ENCODE measurements at places on chromosomes 2 and 18.

GRCh38 chr2:25073025-25073424 lies 31.1 kb downstream of the EFR3B start:
- no peaks in the 10 kb centered on the region for H3K36me3 ChIP-seq
- H3K27ac ChIP-seq = no peak overlapping the region
- no peak for DNase-seq
- H3K4me3 ChIP-seq = no peak overlapping the region
- H3K4me1 ChIP-seq = no peaks in the 10 kb centered on the region
- H3K27me3 ChIP-seq = no peaks in the 10 kb centered on the region

DNA sequence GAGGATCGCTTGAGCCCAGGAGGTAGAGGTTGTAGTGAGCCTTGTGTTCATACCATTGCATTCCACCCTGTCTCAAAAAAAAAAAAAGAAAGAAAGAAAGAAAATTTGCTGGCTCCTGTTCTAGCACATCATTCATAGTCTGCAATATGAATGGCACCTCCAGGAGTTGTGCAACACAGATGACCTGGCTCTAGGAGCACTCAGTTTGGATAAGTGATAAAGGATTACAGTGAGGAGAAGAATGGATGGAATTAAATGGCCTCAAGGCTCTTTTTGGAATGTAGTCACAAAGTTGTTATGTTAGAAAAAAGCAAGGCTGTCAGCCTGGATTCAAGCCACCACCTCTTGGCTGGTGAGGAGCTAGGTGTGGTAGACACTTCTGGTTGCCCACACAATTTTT lies 21.5 kb upstream of the SPRED2 start:
- no peak for DNase-seq
- H3K4me3 ChIP-seq = no peak overlapping the region
- no peak overlapping the region for H3K27ac ChIP-seq
- H3K4me1 ChIP-seq = no peaks in the 10 kb centered on the region
- no peaks in the 10 kb centered on the region for H3K36me3 ChIP-seq

- H3K27me3 ChIP-seq = no peaks in the 10 kb centered on the region
- H3K4me3 ChIP-seq = no peak overlapping the region
- no peaks in the 10 kb centered on the region for H3K4me1 ChIP-seq
- no peak overlapping the region for H3K27ac ChIP-seq
- DNase-seq = no peak
- H3K36me3 ChIP-seq = no peaks in the 10 kb centered on the region
Observed at GRCh38 chr2:50004667-50005066, 850.4 kb upstream of the FSHR start.

DNA sequence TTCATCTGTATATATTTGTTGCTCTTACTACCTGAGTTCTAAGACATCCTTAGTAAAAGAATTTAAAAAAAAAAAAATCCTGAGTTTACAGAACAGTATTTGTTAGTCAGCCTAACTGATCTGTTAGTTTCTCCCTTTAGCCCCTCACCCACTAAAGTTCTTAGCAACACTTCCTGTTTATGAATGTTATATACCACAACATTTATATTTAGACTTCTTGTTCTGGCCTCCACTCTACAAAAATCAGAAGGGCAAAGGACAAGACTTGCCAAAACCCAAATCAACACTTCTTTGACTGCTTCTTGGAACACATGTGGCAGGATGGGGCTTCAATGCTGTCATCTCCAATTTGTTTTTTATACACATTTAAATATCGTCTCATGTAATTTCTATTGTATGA lies 71.1 kb downstream of the MGAT5 start:
- no peak for DNase-seq
- no peaks in the 10 kb centered on the region for H3K27me3 ChIP-seq
- peaks cover 39% of the 10 kb centered on the region for H3K4me1 ChIP-seq
- no peaks in the 10 kb centered on the region for H3K36me3 ChIP-seq
- H3K4me3 ChIP-seq = no peak overlapping the region

GRCh38 chr2:149169656-149170055 lies 131.2 kb downstream of the LYPD6B start:
- H3K4me3 ChIP-seq = no peak overlapping the region
- H3K36me3 ChIP-seq = no peaks in the 10 kb centered on the region
- no peak for DNase-seq
- no peaks in the 10 kb centered on the region for H3K27me3 ChIP-seq

DNA sequence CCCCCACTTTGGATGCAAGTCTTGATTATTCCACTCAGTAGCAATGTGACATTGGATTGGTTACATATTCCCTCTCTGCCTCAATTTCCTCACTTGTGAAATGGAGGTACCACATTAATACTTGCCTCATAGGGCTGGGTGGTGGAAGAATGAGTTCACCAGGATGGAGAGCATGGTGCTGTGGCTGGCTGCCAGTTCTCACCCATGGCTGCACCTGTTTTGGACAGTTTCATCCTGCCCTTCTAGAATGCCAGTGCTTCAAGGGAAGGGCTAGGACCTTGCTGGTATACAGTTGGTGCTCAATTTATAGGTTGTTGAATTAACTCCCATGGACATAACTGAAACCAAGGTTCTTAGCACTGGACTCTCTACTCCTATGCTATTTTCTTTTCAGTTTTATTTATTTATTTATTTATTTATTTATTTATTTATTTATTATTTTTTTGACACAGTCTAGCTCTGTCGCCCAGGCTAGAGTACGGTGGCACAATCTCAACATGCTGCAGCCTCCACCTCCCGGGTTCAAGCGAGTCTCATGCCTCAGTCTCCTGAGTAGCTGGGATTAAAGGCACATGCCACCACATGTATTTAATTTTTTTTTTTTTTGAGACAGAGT lies 5.3 kb upstream of the SH3RF3 start:
- H3K4me3 ChIP-seq = no peak overlapping the region

DNA sequence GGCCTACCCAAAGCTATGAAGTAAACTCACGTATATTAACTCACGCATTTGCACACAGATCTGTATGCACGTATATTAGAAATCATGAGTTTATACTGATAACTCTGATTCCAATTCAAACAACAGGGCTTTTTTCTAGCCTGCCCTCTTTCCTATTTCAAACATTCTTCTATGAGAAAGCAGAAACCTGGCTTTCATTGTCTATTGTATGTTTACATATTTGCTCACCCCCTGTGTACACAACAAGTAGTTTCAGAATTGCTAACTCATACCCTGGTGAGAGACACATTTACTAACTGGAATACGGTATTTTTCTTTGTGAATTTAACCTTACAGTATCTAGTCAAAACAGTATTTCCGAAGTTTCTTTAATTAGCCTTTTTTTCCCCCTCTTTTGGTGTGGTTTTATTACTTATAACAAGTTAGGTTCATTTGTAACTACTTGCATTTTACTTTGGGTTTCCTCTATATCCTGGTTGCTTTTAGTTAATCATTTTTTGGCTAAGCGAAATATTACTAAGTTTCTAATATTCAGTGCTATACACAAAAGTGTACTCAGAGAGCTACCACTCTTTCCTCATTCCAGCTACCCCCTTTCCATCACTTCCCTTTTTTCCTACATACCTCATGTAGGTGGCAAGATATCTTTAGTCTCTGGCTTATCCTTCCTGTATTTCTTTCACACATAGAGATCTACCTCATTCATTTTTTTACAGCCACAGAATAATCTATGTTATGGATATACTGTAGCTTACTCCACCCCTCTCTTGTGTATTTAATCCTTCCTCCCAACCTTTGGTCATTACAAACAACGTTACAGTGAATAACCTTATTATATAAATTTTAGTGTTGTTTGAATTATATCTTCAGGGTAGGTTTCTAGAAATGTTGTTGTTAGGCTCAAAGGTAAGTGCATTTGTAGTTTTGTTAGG lies 112.7 kb upstream of the BCL2L11 start:
- no peak for DNase-seq
- H3K4me3 ChIP-seq = no peak overlapping the region
- H3K27ac ChIP-seq = no peak overlapping the region
- no peaks in the 10 kb centered on the region for H3K36me3 ChIP-seq
- no peaks in the 10 kb centered on the region for H3K4me1 ChIP-seq

GRCh38 chr18:3867864-3868311 lies 417.9 kb downstream of the TGIF1 start:
- H3K4me1 ChIP-seq = no peaks in the 10 kb centered on the region
- H3K4me3 ChIP-seq = no peak overlapping the region
- no peaks in the 10 kb centered on the region for H3K27me3 ChIP-seq

DNA sequence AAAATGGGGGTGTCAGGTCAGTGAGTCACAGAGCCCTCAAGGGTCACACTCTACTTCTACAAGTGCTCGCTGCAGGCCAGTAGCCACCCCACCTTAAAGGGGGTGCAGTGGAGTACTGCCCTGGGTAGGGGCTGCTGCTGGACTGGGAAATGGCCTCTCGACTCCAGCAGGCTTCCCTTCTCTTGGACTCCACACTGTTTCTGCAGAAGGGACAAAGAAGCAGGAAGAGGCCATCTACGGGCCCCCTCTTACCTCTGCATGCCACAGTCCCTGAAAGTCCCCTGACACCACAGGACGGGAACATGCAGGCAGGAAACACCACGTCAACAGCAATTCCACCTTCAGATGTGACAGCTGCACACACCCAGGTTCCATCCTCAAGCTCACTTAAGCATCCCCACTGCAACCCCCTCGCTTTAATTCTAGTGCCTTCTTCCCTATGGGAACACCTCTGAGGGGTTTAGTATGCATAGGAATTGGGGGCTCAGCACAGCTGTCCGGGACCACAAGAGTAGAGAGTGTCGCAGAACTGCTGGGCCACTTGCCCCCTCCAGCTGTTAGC lies 22.3 kb downstream of the SNED1 start:
- no peak for DNase-seq
- no peaks in the 10 kb centered on the region for H3K27me3 ChIP-seq
- H3K36me3 ChIP-seq = no peaks in the 10 kb centered on the region
- no peak overlapping the region for H3K4me3 ChIP-seq

- no peak for DNase-seq
- H3K36me3 ChIP-seq = no peaks in the 10 kb centered on the region
- H3K4me3 ChIP-seq = no peak overlapping the region
- H3K27me3 ChIP-seq = peaks cover 6% of the 10 kb centered on the region
- no peaks in the 10 kb centered on the region for H3K4me1 ChIP-seq
- H3K27ac ChIP-seq = no peak overlapping the region
Observed at GRCh38 chr18:78497641-78498040, 482.0 kb upstream of the SALL3 start.

DNA sequence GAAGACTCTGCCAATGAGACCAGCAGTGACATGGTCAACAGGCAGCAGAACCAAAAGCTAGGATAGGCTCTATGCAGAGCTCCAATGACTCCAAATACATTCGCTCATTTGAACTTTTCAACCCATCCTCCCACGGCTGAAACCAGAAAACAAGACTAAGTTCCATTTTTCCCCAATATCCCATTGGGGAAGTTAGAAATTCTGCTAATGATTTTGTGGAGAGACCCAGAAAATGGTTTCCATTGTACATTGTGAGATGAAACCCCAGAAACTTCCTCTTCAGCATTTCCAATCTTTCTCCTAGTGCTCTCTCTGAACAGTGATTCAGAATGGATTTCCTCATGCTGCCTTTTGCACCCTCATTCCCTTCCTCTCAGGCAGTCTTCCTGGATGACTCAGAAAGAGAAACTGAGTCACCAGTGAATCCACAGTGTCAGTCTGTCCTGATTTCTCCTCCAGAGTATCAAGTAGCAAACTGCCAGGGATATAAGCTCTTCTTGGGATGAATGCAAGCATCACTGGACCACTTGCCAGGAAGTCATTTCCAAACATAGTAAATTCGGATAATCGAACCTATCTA lies 467.7 kb upstream of the ID2 start:
- no peaks in the 10 kb centered on the region for H3K27me3 ChIP-seq
- H3K4me1 ChIP-seq = no peaks in the 10 kb centered on the region
- no peak overlapping the region for H3K27ac ChIP-seq
- no peaks in the 10 kb centered on the region for H3K36me3 ChIP-seq

DNA sequence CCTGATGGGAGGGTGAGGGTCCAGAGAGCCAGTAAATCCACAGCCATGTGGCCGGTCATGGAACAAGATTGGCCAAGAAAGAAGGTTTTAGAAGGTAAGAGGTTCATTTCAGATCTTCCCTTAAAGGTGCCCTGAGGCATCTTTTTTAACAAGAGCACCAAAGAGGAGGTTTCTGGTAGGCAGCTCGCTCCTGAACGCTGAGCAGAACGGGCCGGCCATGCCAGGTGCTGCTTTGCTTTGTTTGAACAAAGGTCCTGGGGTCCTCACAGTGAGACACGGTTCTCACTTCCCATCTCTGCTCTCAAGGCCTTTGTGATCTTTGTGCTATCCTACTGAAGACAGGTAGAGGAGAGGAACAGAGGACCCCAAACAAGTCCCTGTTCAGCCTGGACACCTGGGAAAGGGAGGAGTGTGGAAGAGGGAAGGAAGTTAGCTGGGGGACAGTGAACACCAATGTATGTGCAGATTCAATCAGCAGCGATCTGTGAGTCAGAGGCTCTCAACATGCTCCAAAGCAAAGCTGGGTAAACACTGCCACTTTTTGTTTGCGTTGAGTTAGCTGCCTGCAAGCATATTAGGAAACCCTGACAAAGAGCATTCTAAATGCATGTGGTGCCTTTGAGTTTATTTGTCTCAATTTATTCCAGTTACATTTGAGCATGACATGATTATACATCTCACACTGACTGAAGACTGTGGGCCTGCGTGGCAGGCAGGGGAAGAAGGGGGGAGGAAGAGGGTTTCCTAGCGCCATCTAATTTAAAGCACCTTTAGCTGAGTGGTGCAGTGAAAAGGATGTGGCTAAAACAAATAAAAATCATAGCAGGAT lies 102.4 kb downstream of the ASB1 start:
- H3K27me3 ChIP-seq = no peaks in the 10 kb centered on the region
- no peaks in the 10 kb centered on the region for H3K4me1 ChIP-seq
- H3K36me3 ChIP-seq = no peaks in the 10 kb centered on the region

DNA sequence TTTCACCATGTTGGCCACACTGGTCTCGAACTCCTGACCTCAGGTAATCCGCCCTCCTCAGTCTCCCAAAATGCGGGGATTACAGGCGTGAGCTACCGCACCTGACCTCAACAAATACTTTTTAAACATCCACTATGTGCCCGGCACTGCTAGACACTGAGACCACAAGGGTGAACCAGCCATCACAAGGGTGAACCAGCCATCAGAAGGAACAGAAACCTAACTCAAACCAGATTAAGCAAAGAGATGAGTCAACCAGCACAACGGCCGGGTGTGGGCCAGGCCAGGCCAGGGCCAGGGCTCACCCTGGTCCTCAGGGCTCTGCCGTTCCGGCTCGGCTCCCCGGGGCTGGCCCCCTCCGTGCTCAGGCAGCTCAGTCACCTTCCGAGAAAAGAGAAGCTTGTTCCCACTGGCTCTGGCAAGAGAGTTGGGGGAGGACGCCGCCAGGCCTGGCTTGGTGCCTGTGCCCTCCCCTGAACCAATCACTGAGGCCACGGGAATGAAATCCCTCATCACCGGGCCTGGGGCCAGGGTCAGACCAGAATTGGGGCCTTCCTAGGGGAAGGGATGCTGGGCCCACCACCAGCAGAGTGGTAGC lies 4.4 kb downstream of the TEX44 start:
- no peaks in the 10 kb centered on the region for H3K36me3 ChIP-seq
- H3K4me1 ChIP-seq = peaks cover 45% of the 10 kb centered on the region
- H3K27ac ChIP-seq = peak overlapping the region; percentile 86
- H3K27me3 ChIP-seq = no peaks in the 10 kb centered on the region
- no peak overlapping the region for H3K4me3 ChIP-seq

DNA sequence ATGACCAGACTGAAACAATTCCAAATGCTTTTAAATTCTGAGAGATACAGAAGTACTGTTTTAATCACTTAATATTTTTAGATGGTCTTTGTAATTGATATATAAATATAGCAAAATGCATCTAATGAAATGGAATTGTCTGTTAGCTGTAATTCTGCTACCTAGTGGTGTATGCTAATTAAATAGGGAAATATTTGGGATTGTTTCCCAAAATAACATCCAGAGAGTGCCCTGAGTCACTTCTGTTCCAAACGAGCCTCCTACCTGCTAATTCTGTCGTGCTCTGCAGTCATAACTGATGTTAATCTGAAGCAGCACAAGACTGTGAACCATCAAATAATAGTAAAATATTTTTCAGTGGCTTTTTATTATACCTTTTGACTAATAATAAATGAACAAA lies 71.4 kb upstream of the NOSTRIN start:
- no peak for DNase-seq
- H3K27ac ChIP-seq = no peak overlapping the region
- H3K36me3 ChIP-seq = peaks cover 11% of the 10 kb centered on the region
- H3K4me1 ChIP-seq = no peaks in the 10 kb centered on the region
- no peak overlapping the region for H3K4me3 ChIP-seq
- no peaks in the 10 kb centered on the region for H3K27me3 ChIP-seq

All from esophagus squamous epithelium (tissue), 5 donors.